Dermis lymphatic vessel endothelial cell (primary cell): ENCODE measurements at places on chromosomes 7 and 10. TPM values are rescaled to one million over a fixed set of nuclear protein-coding genes. Genes with fewer than 3 reads are reported as not detected.

The FOXK1 gene
- total RNA-seq = 16.0 and 19.9 TPM in 2 replicates

The DDC gene
- not detected in 2 replicates for total RNA-seq

The SLC35G1 gene
- 4.9 and 5.8 TPM in 2 replicates for total RNA-seq

The FAM25A gene
- not detected in 2 replicates for total RNA-seq

The NAT16 gene
- total RNA-seq = not detected in 2 replicates

The ANLN gene
- 9.0 and 9.5 TPM in 2 replicates for total RNA-seq

The PPP1R3C gene
- 0.09 and 0.33 TPM in 2 replicates for total RNA-seq

The TRIM74 gene
- 0.09 and 0.22 TPM in 2 replicates for total RNA-seq

The LRRC18 gene
- total RNA-seq = under 0.01 TPM in 1 of 2 replicates, not detected in the other

The CLCN1 gene
- not detected in 2 replicates for total RNA-seq

The SEMA3D gene
- 3.4 and 5.8 TPM in 2 replicates for total RNA-seq

The CALCR gene
- not detected in 2 replicates for total RNA-seq

The VWDE gene
- total RNA-seq = under 0.01 TPM in 1 of 2 replicates, not detected in the other

The ACHE gene
- total RNA-seq = 2.2 and 5.1 TPM in 2 replicates

The MET gene
- 25.4 and 50.3 TPM in 2 replicates for total RNA-seq

The SEMA3C gene
- 0.09 and 2.2 TPM in 2 replicates for total RNA-seq

The GOLGA7B gene
- total RNA-seq = 0.09 and 0.11 TPM in 2 replicates

The CYP2E1 gene
- 0.26 TPM in 1 of 2 replicates, not detected in the other for total RNA-seq
